Muscle of arm (tissue), 14 donors: ENCODE measurements at places on chromosomes 12 and 14.

DNA sequence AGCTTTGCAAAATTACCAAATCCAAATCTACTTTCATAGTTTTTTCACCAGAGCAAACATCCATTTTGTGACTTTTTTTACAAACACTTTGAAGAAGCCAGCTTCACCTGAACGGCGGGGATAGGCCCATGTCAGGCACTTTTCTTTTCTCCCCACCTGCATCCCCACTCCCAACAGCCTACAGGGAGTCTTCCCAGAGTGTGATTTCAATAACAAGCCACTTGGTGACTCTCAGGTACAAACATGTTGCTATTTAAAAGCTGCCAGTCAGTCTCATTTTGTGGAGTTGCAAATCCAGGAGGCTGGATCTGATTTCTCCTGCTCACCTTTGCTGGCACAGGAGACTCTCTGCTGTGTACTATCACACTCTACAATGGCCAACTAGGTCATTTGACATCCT is 285.5 kb downstream of the KCNH5 start:
- no peak for DNase-seq

GRCh38 chr14:46499521-46499920 is 152.1 kb downstream of the RPL10L start:
- DNase-seq, result no peak

DNA sequence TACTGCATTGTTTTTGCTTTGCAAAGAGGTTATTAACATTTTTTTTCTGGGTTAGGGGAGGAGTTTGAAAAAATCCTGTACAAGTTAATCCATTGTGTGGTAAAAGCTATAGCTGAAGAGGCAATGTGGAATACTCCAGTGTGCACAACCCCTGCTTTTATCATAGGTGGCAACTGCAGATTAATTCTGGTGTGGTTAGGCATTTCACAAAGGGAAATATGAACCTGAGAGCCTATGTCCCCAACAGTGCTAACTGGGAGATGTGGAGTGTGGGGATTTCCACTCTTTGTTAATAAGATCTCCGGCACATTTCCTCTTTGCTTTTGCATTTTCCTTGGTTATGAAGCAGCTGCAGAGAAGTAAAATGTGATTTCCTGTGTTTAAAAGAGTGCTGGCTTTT is 33.6 kb downstream of the PRORP start:
- DNase-seq, result no peak

GRCh38 chr12:124730455-124730932 is 133.2 kb downstream of the SCARB1 start:
- no peak for DNase-seq

DNA sequence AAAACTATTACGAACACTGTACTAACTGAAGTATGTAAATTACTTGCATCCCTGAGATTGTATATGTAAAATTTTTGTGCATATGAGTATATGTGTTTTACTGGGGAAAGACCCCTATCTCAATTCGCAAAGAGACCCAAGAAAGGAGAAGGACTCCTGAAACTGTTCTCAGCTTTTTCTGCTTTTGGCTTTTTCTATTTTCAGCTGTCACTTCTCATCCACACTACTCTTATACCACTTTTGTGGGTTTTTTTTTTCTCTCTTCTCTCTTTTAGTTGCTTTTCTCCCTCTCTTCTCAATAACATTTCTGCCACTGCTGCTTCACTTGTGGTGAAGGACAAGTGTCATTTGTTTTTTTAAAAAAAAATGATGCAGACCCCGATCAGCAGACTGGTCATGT is 39.8 kb downstream of the NIN start:
- DNase-seq, result no peak
